ENCODE measurements at places on chromosomes 7 and 10.

DNA sequence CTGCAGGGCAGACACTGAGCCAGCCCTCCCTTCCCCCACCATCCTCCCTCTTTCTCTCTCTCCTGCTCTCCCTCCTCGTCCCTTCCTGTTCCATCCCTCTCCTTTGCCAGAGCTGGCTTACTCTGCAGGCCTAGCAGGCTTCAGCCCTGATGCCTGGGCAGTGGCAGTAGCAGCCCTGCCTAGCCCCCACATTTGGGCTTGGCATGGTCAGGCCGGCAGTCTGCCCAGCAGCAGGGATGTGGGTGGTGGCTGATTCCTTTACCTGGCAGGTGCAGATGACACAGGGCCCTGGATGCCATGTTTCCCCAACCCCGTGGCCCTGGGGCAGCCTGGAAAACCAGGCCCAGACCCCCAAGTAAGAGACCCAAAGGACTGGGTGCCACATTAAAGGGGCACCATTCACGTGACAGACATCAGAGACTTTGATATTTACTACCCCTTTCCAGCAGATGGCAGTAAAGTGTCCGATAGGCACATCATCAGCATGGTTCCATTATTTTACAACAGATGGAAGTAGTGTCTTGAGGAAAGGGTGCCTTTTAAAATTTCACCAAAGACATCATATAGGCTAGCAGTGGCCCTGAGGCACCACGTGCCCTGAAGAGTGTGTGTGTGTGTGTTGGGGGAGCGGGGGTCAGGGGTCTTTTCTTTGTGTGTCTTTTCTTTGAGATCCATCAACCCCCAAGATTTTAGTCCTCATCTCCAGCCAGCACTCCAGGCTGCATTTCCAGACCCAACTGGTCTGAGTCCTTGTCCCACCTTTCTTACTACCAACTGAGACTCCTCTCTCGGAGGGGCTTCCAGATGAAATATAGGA lies 5.9 kb downstream of the KCP start:
- DNase-seq = no peak

- no peak for DNase-seq
Measured at GRCh38 chr10:33376976-33377657, 42.6 kb upstream of the NRP1 start.

- no peak for DNase-seq
Measured at GRCh38 chr10:51007781-51008180, 66.5 kb upstream of the PRKG1 start.

DNA sequence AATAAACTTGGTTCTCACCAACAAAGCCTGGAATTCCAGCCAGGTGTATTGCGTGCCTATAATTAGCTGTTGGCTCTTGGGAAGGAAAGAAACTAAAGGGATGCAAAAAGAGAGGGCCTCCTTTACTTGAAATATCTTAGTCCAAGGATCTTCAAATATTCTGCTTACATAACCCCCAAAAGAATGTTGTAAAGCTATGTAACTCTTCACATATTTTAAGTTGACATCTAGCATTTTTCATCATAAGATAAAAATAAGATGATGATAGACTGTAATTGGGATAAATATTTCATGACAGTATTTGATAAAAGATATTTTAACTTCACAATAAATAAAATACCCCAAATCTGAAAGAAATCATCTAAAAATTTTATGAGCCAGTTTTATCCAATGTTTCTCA lies 52.5 kb upstream of the SEPTIN7 start:
- DNase-seq = no peak

GRCh38 chr7:45484094-45484493 lies 90.1 kb upstream of the ADCY1 start:
- DNase-seq = no peak

DNA sequence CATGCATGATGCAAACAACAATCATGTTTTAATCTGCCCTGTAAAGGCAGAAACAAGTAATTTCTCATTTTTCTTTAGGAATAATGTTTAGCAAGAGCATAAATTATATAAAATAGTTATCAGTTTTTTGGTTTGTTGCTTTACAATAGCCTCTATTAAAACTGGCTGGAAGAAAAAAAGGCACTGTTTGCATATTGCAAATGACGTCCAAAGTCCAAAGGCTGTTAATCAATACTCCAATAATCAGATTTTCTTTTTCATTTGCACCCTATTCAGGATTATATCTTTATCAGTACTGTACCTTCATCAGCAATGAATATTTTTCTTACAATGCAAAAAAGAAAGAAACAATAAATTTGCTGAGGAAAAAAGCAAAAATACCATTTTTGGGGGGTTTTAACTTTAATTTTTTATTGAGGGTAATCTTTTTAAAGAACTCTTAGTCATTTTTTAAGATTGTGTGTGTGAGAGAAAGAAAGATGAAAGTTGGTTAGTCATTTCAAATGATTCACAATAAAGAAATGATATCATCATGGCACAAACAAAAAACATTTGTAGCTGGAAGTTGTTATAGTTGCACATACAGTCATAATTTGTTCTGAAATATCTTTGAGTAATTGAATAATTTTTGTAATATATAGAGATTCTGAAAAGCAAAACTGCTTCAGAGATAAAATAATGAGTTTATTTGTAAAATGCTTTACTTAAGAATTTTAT lies 44.4 kb upstream of the AKR1C2 start:
- no peak for DNase-seq

- DNase-seq = no peak
Measured at GRCh38 chr10:51270936-51271530, 196.7 kb downstream of the PRKG1 start.

- DNase-seq = no peak
Measured at GRCh38 chr10:78045237-78045636, 11.6 kb downstream of the RPS24 start.

DNA sequence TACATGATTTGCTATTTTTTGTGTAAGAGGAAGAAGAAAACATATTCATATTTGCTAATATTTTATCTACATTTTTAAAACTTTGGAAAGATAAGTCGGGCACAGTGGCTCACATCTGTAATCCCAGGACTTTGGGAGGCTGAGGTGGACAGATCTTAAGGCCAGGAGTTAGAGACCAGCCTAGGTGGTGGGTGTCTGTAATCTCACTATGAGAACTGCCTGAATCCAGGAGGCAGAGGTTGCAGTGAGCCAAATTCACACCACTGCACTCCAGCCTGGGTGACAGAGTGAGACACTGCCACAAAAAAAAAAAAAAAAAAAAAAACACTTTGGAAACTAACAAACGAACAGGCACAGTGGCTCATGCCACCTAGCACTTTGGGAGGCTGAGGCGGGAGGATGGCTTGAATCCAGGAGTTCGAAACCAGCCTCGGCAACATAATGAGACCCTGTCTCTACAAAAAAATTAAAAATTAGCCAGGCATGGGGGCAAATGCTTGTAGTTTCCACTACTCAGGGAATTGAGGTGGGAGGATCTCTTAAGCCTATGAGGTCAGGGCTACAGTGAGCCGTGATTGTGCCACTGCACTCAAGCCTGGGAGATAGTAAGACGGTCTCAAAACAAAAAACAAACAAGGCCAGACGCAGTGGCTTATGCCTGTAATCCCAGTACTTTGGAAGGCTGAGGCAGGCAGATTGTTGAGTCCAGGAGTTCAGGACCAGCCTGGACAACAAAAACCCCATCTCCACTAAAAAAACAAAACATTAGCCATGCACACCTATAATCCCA lies 25.6 kb downstream of the HERC4 start:
- no peak for DNase-seq

Measured in NCI-H1048 (cell line).